CD4-positive, alpha-beta T cell (primary cell): ENCODE measurements at places on chromosomes 12 and 14. TPM values are rescaled to one million over a fixed set of nuclear protein-coding genes. Genes with fewer than 3 reads are reported as not detected.
A peak's percentile ranks its signal among the peaks of the same experiment; 100 is the strongest.

The CCNB1IP1 gene
- 27.4 TPM for total RNA-seq

The RTL1 gene
- not detected for total RNA-seq

The ADAM21 gene
- not detected for total RNA-seq

The PLCZ1 gene
- total RNA-seq, result not detected

DNA sequence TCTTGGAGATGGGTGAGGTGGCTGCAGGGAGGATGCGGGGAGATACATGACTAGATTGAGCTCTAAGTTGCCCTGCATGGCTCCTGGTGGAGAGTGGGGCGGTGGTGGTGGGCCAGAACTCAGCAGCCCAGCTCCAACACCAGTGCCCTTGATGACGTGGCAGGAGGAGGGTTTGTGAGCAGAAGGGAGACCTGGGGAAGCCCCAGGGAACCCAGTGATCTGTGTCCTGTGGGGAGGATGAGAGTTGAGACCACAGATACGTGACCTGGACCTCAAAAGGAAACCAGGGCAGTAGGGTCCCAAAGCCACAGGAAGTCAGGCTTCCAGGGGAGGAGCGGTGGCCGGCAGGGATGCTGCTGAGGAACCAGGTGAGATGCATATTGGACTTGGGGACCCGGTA, 989.1 kb upstream of the TMEM132C start:
- no peak overlapping the region for H3K27ac ChIP-seq
- DNase-seq, result no peak
- H3K27me3 ChIP-seq, result no peaks in the 10 kb centered on the region
- H3K36me3 ChIP-seq, result no peaks in the 10 kb centered on the region
- no peak overlapping the region for H3K4me3 ChIP-seq

GRCh38 chr14:91649930-91650329, 82.0 kb downstream of the CATSPERB start:
- no peaks in the 10 kb centered on the region for H3K36me3 ChIP-seq
- H3K4me3 ChIP-seq, result no peak overlapping the region
- no peaks in the 10 kb centered on the region for H3K27me3 ChIP-seq
- DNase-seq, result peak; percentile 49
- H3K27ac ChIP-seq, result no peak overlapping the region
- no peaks in the 10 kb centered on the region for H3K4me1 ChIP-seq

- DNase-seq, result no peak
- no peaks in the 10 kb centered on the region for H3K36me3 ChIP-seq
- peaks cover 11% of the 10 kb centered on the region for H3K27me3 ChIP-seq
- no peak overlapping the region for H3K27ac ChIP-seq
- H3K4me1 ChIP-seq, result no peaks in the 10 kb centered on the region
Observed at GRCh38 chr12:119180380-119181040, 1.8 kb downstream of the HSPB8 start.

DNA sequence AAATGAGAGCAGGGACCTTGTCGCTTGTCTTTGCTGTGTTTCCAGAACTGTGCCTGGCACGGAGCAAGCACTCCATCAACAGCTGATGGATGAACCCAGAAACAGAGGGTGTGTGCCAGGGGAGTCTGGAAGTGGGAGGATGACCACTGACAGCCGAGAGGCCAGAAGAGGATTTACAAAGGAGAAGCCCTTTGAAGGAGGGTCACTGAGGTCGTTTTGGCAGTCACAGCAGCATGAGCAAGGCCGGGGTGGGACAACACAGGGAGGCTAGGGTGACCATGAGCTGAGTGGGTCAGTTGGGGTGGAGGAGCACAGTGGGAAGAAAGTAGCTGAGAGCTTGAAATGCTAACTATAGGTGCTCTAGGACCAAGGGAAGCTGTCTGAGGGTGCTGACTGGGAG, 199.6 kb downstream of the NTF3 start:
- no peak for DNase-seq
- H3K36me3 ChIP-seq, result no peaks in the 10 kb centered on the region
- H3K4me3 ChIP-seq, result no peak overlapping the region

GRCh38 chr14:48250575-48250974, 575.2 kb upstream of the MDGA2 start:
- H3K27me3 ChIP-seq, result no peaks in the 10 kb centered on the region
- H3K4me1 ChIP-seq, result no peaks in the 10 kb centered on the region
- H3K27ac ChIP-seq, result no peak overlapping the region

GRCh38 chr12:14893506-14894250, 8.0 kb upstream of the MGP start:
- no peak for DNase-seq
- no peak overlapping the region for H3K4me3 ChIP-seq
- no peaks in the 10 kb centered on the region for H3K36me3 ChIP-seq
- no peaks in the 10 kb centered on the region for H3K4me1 ChIP-seq
- H3K27ac ChIP-seq, result no peak overlapping the region
- no peaks in the 10 kb centered on the region for H3K27me3 ChIP-seq

- H3K27me3 ChIP-seq, result no peaks in the 10 kb centered on the region
- DNase-seq, result no peak
- H3K4me1 ChIP-seq, result no peaks in the 10 kb centered on the region
Observed at GRCh38 chr14:51041883-51042282, 53.0 kb downstream of the TRIM9 start.

- no peak for DNase-seq
- no peaks in the 10 kb centered on the region for H3K27me3 ChIP-seq
- H3K4me3 ChIP-seq, result no peak overlapping the region
- H3K36me3 ChIP-seq, result no peaks in the 10 kb centered on the region
- no peaks in the 10 kb centered on the region for H3K4me1 ChIP-seq
Observed at GRCh38 chr12:98612696-98613334, 19.3 kb downstream of the SLC25A3 start.

DNA sequence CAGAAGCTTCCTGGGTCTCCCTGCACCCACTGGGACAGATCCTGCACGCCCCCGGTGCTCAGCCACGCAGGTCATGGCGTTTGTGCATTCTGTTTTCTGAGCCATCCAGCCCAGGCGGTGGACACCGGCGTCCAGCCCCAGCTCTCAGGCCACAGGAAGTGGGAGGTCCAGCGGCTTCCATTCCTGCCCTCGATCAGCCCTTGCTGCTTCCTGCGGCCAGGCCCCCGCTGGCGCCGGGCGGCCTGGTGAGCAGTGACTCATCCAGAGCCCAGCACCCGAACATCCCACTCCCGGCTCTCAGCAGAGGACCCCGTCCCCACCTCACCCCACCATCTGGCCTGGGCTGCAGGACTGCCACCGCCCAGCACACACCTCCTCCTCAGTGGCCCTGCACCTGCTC, 18.0 kb upstream of the NUDT14 start:
- no peaks in the 10 kb centered on the region for H3K36me3 ChIP-seq
- peaks cover 60% of the 10 kb centered on the region for H3K4me1 ChIP-seq
- no peak overlapping the region for H3K4me3 ChIP-seq
- no peak for DNase-seq
- H3K27me3 ChIP-seq, result peaks cover 52% of the 10 kb centered on the region

DNA sequence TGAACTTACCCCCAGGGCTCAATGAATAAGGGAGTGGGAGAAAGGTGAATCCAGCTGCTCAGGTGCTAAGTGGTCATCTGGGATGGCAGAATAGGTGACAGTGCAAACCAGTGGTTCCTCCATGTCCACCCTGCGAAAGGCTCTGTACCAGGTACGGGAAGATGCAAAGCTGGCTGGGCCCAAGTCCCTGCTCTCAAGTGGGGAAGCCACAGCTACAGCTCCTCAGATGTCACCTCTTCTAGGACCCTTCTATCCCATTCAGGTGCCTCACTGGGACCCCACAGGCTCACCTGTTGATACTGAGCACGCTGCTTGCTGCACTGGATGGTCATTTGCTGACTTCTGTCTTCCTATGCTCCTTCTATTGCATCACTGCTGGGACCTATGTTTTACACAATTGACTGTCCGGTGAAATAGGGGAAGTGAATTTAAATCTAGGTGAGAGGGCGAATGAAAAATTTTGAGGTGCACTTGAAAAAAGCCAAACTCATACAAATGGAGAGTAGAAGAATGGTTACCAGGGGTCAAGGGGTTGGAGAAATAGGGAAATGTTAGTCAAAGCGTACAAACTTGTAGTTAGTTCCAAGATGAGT, 20.3 kb upstream of the PPP4R4 start:
- no peak for DNase-seq
- H3K36me3 ChIP-seq, result no peaks in the 10 kb centered on the region
- H3K4me1 ChIP-seq, result peaks cover 18% of the 10 kb centered on the region
- H3K27me3 ChIP-seq, result peaks cover 3% of the 10 kb centered on the region
- no peak overlapping the region for H3K4me3 ChIP-seq
- H3K27ac ChIP-seq, result no peak overlapping the region
